CD4-positive, alpha-beta T cell treated with Interleukin-12 subunit alpha and Interleukin-12 subunit beta, for 1 hour (primary cell): ENCODE measurements at places on chromosomes 13 and 19.

- peak; percentile 88 for DNase-seq
Measured at GRCh38 chr19:57279418-57280164, 694 bp upstream of the ZNF460 start.

DNA sequence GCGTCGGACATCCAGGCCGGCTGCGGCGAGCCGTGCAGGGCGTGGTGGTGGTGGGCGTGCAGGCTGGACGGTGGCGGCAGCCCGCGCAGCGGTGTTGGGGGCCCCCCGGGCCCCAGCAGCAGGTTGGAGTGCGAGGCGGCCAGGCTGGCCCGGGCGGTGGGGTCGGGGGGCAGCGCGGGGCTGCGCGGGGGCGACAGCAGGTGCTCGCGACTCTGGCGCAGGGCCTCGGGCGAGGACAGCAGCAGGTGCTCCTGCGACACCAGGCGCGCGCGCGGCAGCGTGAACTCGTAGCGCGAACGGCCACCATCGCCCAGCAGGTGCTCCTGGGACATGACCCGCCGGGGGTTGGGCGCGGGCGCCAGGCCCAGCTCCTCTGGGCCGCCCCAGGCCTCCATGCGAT is 9.8 kb downstream of the SHISA7 start:
- no peak for DNase-seq

DNA sequence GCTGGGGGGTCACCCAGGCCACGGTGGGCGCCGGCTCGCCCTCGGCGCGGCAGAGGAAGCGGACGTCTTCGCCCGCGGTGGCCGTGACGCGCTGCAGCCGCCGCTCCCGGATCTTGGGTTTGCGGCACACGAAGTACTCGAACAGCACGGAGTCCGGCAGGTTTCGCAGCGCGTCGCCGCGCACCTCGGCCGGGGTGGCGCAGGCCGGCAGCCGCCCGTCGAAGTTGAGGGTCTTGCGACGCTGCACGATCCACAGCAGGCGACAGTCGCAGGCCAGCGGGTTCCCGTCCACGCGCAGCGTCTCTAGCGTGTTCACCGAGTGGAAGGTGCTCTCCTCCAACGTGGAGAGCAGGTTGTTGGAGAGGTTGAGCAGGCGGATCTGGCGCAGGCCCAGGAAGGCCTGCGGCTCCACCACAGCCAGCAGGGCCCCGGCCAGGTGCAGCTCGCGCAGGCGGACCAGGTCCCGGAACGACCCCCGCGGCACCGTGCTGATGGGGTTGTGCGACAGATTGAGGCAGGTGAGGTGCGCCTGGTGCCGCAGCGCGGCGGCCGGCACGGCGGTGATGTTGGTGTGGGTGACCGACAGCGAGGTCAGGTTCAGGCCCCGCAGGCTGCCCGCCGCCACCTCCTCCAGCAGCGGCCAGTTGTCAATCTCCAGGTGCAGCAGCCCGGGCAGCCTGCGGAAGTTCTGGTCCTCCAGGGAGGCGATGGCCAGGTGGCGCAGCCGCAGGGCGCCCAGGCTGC is 8.6 kb upstream of the PEAK3 start:
- DNase-seq = no peak

DNA sequence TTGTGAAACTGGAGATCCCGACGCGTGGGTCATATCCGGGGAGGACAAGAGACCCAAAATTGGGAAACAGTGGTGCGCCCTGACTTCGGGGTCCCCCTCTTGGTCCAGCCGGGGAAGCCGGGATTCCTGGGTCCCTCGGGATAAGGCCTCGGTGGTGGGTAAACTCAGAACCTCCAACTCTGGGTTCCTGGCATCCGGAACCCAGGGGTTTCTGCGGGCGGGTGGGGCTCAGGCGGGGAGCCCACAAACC is 688 bp downstream of the ZFP36 start:
- DNase-seq = no peak

GRCh38 chr19:27774827-27775226 is 1438.1 kb downstream of the UQCRFS1 start:
- no peak for DNase-seq
